Central memory CD4-positive, alpha-beta T cell (primary cell): ENCODE measurements at places on chromosomes 12 and 14.

- DNase-seq, result no peak
Measured at GRCh38 chr14:101178184-101179072, 274.9 kb upstream of the RTL1 start.

GRCh38 chr14:87152693-87153092 is 840.3 kb downstream of the GALC start:
- no peak for DNase-seq

DNA sequence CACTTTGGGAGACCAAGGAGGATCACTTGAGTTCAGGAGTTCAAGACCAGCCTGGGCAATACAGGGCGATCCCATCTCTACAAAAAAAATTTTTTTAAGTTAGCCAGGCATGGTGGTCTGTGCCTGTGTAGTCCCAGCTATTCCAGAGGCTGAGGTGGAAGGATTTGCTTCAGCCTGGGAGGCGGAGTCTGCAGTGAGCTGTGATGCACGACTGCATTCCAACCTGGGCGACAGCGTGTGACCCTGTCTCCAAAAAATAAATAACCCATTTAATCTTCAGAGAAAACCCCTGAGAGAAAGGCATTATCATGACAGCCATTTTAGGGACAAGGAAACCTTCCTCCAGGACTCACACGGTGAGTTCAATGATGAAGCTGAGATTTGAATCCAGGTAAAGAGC is 3.7 kb upstream of the FKBP4 start:
- no peak for DNase-seq

DNA sequence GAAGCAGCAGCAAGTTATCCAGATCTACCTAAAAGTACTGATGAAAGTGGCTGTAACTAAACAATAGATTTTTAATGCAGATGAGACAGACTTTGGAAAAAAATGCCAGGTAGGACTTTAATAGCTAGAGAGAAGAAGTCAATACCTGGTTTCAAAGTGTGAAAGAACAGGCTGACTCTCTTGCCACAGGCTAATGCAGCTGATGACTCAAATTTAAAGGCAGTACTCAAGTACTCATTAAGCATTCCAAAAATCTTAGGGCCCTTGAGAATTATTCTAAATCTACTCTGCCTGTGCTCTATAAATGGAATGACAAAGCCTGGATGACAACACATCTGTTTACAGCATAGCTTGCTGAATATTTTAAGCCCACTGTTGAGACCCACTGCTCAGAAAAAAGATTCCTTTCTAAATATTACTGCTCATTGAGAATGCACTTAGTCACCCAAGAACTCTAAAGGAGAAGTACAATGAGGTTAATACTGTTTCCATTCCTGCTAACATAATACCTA is 68.6 kb upstream of the SYT1 start:
- DNase-seq, result no peak

DNA sequence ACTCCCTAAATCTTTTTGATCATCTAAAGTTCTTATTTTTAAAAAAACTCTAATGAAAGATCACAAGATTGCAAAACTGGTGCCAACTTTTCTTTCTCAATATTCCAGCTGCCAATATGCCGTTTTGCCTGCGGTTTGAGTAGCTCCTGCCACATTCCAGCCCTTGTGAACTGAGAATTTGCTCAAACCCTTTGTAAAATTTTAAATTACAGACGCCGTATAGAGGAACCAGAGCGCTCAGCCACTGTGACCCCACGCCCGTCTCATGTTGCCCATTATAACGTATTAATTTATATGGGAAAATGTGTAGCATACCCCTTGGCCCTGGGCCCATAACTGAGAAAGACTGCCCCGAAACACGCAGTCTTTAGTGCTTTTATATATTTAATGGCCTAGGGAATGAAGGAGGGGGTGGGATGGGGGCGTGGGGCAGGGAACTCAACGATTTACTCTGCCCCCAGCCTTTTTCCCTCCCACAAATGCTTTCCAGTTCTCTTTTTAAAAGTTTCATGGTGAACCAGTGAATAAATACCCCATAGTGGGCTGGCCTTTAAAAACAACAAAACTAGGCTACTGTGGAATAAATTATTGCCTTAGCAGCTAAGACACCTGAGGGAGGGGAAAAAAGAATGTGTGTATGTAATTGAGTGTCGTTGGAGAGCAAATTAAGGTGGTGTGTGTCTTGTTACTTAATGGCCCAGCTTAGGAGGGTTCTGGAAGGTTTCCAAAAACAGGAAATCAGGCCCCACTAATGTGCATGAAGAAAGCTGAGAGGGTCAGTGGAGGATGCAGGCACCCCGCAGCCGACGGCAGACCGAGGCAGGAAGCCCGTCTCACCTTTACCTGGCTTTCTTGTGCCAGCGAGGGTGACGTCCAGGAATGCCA is 45.7 kb upstream of the RFLNA start:
- DNase-seq, result no peak

DNA sequence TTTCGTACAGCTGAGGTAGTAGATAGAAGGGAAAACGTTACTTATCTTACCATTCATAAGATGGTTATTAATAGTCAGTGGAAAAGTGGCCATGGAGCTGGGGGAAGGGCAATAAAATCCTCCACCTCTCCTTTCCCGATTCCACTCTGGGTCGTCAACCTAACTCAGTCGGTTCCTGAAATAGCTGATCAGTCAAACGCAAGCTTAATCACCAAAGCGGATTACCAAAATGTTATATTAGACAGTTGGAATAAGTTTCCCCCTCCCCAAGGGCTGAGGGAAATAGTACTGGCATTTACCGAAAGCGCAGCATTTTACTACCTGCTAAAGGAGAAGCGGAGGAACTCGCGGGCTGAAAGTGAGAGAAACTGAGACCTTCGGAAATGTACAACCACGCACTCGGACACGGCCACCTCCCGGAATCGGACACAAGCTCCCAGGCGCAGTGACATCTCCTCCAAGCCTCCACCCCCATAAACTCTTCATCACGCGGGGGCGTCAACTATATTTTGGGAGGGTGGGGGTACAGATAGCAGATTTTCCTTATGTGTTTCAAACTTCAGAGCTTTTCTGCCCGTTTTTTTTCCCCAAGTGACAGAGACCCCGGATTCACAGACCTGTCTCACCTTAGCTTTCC is 1.2 kb downstream of the PPM1H start:
- no peak for DNase-seq

GRCh38 chr12:15831315-15831978 is 42.3 kb upstream of the EPS8 start:
- DNase-seq, result no peak
